Stimulated activated CD8-positive, alpha-beta memory T cell treated with anti-CD3 and anti-CD28 coated beads, Interleukin-2, amount 100 ng/mL, for 1 hour (primary cell): ENCODE measurements at places on chromosomes 11 and 22.
A peak's percentile ranks its signal among the peaks of the same experiment; 100 is the strongest.

GRCh38 chr22:41834005-41834944 lies 1.4 kb downstream of the SREBF2 start:
- no peak for DNase-seq

- no peak for DNase-seq
These were observed 78.8 kb downstream of the RELT start for GRCh38 chr11:73454987-73455386.

GRCh38 chr11:21865541-21865940 lies 327.3 kb upstream of the ANO5 start:
- no peak for DNase-seq

GRCh38 chr11:123098990-123099389 lies 37.1 kb upstream of the HSPA8 start:
- no peak for DNase-seq

DNA sequence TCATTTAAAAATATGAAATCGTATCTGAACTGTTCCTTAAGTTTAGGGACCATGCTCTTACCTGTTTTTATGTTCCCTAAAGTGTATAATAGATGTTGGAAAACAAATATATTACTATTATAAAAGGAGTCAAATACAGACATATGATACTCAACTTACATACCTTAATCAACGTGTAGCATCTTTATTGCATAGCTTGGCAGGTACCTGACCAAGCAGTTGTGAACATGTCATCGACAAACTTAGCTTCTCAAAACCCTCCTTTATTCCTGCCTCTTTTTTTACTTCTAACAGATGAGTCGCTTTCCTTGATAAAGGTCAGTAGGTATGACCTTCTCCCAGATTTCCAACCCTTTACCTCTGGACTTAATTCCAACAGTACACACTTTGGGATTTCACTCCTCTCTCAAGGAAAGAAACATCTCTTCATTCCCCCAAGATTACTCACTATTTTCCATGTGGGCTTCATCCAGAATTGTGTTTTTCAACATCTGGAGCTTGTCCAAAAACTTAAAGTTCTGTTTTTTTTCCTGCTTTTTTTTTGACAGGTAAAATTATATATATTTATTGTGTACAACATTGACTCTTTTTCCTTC lies 11.9 kb downstream of the HIPK3 start:
- DNase-seq = no peak

DNA sequence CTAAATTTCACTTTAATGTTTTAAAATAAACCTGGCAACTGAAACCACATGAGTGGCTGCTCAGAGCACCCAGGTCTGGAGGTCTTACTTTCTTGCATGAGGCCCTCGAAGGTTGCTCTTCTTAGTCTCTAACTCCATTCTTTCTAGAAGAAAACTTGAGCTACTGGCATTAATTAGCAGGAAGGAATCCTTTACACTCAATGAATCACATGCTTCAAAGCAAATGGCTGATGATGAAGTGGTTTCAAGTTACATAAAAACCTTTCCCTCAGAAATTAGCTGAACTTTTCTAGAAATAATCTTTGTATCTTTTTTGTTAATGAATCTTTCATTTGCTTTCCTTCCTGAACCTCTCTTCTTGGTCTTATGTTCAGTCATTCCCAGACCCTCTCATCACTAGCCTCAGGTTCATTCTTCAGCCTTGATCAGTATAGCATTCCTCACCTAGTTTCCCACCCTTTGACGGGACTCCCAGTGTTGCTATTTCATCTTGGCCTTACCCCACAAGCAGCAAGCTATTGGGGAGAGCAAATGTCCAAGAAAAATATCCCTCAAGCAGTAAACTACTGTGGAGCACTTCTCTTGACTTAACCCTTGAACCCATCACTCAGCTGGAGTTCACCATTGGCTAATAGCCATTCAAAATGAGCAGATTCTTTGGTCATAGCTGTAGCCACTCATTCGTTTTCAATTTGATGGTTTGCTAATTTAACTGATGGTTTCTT lies 75.1 kb downstream of the INSC start:
- DNase-seq = no peak

- no peak for DNase-seq
These were observed 40.5 kb downstream of the NAT10 start for GRCh38 chr11:34145847-34146381.

GRCh38 chr11:35619116-35619854 lies 1.0 kb downstream of the FJX1 start:
- DNase-seq = no peak

DNA sequence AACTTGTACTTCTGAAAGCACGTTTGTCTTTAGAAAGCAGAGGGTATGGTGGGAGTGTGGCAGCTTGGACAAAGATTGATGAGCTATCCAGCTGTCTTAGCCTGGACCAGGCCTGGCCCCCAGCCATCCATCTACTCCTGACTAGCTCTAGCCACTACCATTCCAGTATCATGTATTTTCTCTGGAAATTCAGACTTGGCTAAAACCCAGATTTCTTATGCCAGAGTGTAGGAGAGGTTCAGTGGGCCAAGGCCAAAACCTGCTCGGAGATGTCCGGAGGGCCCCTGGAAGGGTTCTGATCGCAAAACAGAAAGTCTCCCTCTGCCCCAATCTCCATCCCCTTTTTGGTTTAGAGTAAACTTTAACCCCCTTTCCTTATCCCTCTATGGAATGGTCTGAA lies 24.8 kb upstream of the MTCH2 start:
- DNase-seq = no peak

GRCh38 chr11:33533386-33534052 lies 167.1 kb downstream of the C11orf91 start:
- no peak for DNase-seq

GRCh38 chr11:77435972-77436371 lies 37.9 kb downstream of the PAK1 start:
- DNase-seq = no peak

GRCh38 chr11:44533921-44534711 lies 31.3 kb upstream of the CD82 start:
- no peak for DNase-seq

DNA sequence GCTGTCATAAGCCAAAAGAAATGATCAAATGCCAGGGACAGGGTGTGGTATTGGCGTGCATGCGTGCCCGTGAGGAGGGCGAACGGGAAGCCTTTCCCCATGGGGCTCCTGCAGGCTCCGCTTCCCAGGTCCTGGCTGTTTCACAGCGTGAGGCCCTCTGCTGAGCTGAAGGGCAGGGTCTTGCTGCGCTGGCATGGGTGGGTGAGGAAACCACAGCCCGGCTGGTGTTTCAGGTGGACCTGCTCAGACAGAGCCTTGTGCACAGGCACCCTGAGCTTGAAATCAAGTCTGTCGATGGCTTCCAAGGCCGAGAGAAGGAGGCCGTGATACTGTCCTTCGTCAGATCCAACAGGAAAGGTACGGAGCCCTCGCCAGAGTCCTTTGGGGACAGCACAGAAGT lies 31.4 kb downstream of the IGHMBP2 start:
- no peak for DNase-seq

DNA sequence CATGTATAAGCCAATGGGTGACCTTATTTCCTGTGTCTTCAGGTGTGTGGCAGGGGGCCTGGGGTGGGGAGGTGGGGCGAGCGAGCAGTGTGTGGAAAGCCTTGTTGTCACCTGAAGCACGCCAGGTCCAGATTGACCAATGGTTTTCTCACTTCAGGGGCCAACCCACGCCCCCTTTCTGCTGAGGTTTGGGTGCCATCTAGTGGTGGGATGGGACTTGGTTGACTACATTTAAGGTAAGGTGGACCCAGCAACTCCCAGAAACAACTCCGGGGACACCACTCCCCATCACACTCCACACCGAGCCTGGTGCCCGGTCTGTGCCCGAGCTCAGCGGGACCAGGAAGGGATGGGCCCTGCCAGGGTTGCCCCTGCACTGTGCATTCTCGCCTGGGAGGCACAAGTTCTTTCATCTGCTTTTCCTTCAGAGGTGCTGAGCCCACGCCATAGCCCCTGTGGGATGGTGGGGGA lies 40.0 kb downstream of the TPCN2 start:
- DNase-seq = no peak

- DNase-seq = no peak
These were observed 26.7 kb downstream of the GRAP2 start for GRCh38 chr22:39927544-39927943.

- DNase-seq = no peak
These were observed 38.3 kb upstream of the CXCR5 start for GRCh38 chr11:118845369-118845768.

DNA sequence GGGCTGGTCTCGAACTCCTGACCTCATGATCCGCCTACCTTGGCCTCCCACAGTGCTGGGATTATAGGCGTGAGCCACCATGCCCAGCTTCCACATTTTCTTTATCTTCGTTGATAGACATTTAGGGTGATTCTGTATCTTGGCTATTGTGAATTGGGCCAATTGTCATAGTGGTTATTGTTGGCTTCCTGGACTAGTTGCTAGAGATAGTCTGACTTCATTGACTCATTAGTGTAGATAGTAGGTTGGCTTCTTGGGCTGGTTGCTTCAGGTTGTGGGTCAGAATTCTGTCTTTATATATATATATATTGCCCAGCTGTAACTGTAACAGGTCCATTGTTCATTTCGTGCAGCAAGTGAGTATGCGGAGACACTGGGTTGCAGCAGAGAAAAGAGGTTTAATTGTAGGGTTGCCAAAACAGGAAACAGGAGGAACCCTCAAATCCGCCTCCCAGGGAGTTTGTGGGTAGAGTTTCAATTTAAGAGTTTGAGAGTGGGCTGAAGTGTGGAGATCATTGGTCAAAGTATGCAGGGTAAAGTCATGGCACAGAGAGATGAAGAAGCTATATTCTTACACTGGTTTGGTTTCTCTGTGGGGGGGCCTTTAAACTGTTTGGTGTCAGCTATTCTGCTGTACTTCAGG lies 22.0 kb downstream of the ATG13 start:
- no peak for DNase-seq

GRCh38 chr22:46007848-46008261 lies 30.9 kb upstream of the WNT7B start:
- DNase-seq = no peak

DNA sequence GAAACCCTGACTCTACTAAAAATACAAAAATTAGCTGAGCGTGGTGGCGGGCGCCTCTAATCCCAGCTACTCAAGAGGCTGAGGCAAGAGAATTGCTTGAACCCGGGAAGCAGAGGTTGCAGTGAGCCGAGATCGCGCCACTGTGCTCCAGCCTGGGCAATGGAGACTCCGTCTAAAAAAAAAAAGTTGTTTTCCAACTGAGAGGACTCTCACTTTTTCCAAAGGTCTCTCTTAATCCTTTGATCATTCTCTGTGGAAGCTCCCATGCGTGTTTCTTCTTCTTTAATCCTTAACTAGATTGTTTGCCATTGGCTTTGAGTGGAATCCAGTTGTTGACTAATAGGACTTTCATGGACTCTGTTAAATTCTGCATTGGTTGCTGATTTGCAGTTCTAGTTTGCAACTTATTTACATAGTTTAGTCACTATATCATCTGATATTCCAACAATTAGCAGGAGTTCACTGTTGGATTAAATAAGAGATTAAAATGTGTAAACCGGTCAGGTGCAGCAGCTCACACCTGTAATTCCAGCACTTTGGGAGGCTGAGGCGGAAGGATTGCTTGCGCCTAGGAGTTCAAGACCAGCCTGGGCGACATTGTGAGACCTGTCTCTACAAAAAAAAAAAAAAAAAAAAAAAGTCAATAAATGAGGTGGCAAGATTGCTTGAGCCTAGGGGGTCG lies 79.7 kb downstream of the C22orf31 start:
- DNase-seq = no peak

- no peak for DNase-seq
These were observed 10.8 kb upstream of the PDGFB start for GRCh38 chr22:39255449-39256185.

DNA sequence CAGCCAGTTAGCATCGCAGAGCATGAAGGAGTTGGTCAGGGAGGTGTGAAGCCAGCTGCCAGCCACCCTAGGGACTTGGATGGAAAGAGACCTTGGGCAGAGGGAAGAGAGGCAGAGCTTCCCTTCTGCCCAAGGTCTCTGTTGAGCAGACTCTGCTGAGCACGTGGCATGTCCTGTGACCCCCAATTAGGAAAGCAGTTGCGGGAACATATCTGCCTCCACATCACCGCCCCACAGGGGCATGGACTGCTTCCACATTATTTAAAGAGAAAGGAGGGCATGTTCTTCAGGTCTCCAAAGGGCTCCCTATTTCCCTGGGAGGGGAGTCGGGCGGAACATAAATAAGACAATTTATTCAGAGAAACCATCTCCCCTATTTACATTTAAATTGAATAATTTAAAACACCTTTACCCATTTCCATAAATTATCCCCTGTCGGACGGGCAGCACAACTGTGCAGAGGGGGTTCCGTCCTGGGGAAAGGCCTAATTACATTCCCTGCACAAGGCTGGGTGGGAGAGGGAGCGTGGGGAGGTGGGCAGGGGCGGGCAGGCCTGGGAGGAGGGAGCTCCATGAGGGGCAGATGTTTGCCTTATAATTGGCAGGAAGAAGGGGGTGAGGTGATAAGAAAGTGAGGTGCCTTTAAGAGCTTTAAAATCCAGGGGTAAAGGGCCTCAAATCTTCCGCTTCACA lies 88.8 kb upstream of the THY1 start:
- no peak for DNase-seq

- DNase-seq = no peak
These were observed 159.3 kb downstream of the CASP12 start for GRCh38 chr11:104738918-104739317.

GRCh38 chr22:43262990-43263644 lies 76.2 kb upstream of the TTLL12 start:
- DNase-seq = peak; percentile 11

- no peak for DNase-seq
These were observed 11.4 kb upstream of the PITPNB start for GRCh38 chr22:27930331-27931060.

DNA sequence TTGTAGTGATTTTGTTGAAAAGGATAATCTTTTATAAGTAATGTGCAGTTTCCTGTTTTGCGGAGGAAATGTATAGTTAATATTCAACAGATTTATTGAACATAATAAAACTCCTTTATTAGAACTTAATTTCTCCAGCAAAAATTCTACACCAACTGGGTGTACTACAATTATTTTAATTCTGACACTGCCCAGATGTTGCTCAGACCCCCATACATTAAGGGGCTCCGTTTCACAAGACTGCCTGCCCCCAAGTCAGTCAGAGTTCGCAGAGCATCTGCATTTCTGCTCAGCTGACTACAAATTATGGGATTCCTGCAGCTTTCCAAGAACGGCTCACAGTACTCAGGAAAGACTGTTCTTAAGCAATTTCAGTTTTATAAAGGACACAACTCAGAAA lies 6.2 kb downstream of the CEP57 start:
- no peak for DNase-seq

- DNase-seq = no peak
These were observed 399.2 kb downstream of the SHANK2 start for GRCh38 chr11:70853068-70853769.
